ENCODE measurements at places on chromosomes 12 and 14.

- DNase-seq, result no peak
Observed at GRCh38 chr14:91439345-91439744, 21.7 kb upstream of the CCDC88C start.

GRCh38 chr14:95811813-95812212 is 64.8 kb upstream of the TUNAR start:
- DNase-seq, result no peak

- no peak for DNase-seq
Observed at GRCh38 chr12:41514021-41514777, 326.1 kb downstream of the PDZRN4 start.

DNA sequence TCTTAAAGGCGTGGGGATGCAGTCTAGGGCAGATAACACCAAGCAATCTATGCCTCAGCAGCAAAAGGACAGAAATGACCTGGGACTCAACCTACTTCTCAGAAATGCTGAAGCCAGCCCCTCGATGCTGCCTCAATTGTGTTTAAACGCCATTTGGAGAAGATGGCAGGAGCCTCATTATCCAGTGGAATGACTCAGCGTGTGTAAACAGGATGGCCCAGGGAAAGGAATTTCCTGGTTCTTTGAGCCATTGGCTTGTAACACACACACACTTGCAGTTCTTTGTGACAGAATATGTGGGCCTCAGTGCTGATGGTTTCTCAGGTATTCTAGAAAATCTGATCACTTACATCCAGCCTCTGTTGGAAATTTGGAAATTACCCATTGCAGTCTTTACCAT is 154.3 kb downstream of the NTF3 start:
- DNase-seq, result no peak

GRCh38 chr12:91377436-91377835 is 194.8 kb upstream of the DCN start:
- DNase-seq, result no peak

GRCh38 chr14:58796242-58797009 is 158.7 kb downstream of the DACT1 start:
- DNase-seq, result no peak

DNA sequence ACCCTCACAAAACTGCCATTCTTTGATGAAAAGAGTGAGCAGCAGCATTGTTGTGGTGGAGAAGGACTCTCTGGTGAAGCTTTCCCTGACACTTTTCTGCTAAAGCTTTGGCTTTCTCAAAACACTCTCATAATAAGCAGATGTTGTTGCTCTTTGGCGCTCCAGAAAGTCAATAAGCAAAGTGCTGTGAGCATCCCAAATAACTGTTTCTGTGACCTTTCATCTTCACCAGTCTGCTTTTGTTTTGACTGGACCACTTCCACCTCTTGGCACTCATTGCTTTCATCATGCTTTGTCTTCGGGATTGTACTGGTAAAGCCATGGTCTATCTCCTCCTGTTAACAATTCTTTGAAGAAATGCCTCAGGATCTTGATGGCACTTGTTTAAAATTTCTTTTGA is 424.7 kb upstream of the TMPO start:
- DNase-seq, result no peak

GRCh38 chr12:129466499-129466898 is 437.3 kb downstream of the TMEM132D start:
- DNase-seq, result no peak

DNA sequence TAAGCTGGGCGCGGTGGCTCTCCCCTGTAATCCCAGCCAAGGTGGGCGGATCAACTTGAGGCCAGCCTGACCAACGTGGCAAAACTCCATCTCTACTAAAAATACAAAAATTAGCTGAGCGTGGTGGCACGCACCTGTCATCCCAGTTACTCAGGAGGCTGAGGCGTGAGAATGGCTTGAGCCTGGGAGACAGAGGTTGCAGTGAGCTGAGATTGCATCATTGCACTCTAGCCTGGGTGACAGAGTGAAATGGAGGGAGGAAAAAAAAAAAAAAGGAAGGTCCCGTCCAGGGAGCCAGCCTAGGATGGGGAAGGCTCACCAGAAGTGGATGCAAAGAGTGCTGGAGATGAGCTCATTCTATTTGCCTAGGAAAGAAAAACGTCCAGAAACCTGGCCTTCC is 1.9 kb upstream of the CD27 start:
- DNase-seq, result no peak

DNA sequence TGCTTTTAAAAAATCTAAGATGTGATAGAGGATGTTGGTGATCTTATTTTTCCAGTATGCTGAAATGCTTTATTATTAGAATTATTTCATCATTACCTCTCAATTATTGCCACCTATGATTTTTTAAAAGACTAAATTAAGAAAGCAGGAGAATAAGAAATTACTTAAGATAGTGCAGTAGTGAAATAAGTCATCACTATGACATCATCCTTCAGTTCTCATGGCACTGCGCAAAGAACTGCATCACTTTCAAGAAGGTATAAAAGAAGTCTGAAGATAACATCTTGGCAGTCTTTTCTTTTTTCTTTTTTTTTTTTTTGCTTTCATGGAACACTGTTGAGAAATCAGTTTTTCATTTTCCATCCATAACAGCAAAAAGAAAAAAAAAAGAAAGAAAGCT is 24.4 kb downstream of the NT5DC3 start:
- DNase-seq, result no peak

GRCh38 chr14:20684662-20685456 is 499 bp downstream of the RNASE4 start:
- DNase-seq, result no peak

GRCh38 chr14:95472819-95473251 is 43.6 kb downstream of the SYNE3 start:
- no peak for DNase-seq

GRCh38 chr12:5456030-5456429 is 24.1 kb downstream of the NTF3 start:
- no peak for DNase-seq

- DNase-seq, result no peak
Observed at GRCh38 chr12:67855103-67855502, 134.1 kb upstream of the IFNG-AS1 start.

GRCh38 chr12:62629413-62629812 is 162.8 kb downstream of the MON2 start:
- no peak for DNase-seq

DNA sequence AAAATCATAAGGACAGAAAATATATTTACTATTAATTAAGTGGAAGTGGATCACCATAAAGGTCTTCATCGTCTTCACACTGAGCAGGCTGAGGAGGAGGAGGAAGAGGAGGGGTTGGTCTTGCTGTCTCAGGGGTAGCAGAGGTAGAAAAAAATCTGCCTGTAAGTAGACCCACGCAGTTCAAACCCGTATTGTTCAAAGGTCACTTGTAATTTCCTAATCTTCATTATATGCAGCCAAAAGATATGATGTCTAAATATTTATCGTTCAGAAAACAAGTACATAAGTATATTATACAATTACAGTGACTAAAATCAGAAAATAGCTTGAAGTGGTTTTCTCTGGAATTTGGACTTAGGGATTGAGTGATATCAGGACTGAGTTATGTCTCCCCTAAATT is 72.1 kb downstream of the GTF2A1 start:
- DNase-seq, result no peak

GRCh38 chr12:1888923-1889322 is 29.5 kb downstream of the CACNA2D4 start:
- DNase-seq, result no peak

GRCh38 chr14:58747181-58747580 is 109.4 kb downstream of the DACT1 start:
- DNase-seq, result no peak

GRCh38 chr12:115756271-115756670 is 521.2 kb downstream of the MED13L start:
- no peak for DNase-seq

GRCh38 chr12:38775457-38775856 is 129.9 kb downstream of the CPNE8 start:
- DNase-seq, result no peak

DNA sequence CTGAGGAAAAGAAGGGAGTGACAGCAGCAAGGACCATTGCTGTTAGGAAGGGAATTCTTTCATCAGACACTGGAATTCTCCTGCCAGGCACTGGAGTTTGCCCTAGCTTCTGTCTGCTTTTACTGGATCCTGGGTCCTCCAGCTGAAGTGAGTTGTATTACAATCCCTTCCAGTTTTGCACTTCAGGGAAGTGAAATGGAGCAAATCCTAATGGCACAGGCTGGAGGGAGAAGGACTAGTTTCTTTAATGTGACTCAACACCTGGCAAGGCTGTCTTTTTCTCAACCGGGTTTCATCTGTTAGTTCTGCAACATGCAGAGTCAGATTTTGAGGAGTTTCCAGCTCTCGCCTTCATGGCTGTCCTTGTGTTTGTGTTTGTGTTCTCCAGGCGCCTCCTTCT is 45.8 kb downstream of the ETV6 start:
- DNase-seq, result no peak

DNA sequence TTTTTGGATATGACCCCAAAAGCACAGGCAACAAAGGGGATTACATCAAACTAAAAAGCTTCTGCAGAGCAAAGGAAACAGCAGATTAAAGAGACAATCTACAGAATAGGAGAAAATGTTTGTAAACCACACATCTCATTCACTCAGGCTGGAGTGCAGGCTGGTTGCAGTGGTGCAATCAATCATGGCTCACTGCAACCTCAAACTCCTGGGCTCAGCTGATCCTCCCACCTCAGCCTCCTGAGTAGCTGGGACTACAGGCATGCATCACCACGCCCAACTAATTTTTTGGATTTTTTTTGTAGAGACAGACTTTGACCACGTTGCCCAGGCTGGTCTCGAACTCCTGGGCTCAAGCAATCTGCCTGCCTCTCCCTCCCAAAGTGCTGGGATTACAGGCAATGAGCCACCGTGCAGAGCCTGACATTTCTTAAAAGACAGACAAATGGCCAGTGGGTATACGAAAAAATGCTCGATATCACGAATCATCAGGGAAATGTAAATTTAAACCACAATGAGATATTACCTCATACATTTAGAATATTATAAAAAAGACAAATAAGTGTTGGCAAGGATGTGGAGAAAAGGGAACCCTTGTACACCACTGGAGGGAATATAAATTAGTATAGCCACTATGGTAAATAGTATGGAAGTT is 9.8 kb downstream of the NCKAP5L start:
- no peak for DNase-seq

DNA sequence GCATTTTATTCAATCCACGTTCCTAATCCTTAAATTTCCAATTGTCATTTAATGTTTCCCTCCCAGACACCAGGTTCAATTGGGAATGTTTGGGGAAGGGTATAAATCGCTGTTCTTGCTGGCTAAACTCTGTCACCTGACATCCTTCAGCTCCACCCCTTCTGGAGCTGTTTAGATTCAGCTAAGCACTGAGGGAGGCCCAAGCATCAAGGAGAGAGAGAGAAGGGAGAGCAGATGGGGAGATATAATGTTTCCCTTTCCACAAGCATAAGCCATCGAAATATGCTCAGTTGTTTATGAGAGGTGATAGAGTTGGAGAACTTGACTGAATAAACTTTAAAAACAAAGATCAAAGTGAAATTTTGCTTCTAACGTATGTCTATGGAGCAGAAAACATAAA is 1.8 kb downstream of the ABCC9 start:
- DNase-seq, result no peak

DNA sequence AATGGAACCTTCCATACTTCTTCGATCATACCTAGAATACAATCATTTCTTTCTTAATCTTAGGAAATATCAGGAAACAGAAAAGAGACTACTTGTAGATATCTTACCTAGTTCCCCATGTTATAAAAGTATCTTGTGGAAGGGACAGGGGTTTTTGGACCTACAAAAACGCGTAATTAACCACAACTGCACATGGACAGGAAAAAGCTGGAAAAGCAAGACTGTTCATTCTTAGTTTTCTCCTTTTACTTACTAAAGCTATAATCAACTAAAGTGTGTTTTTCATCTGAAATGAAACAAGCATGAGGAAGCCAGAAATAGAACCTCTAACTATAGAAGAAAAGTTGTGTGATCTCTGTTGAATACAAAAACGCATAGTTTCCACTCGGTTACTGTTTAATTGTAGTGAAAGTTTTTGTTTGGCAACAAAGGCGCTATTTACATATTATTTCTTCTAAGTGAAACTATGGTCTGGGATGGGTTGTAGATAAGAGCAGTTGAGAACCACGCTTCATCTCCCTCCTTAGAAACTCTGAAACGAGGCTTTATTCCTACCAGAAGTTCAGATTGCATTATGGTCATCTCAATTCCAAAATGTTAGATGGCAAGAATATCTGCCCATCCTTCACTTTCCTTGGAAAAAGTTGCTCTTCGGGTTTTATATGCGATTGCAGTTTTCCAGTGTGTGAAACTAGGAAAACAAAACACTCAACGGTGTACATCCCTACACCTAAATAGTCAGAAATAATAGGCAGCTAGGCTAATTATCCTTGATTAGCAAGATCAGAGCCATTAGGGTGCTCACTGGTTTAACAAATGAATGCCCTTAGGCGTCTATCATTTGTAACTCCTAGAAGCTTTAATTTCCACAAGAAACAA is 1.1 kb downstream of the BCAT1 start:
- DNase-seq, result no peak

- DNase-seq, result no peak
Observed at GRCh38 chr14:79586989-79587598, 624.2 kb downstream of the DIO2 start.

DNA sequence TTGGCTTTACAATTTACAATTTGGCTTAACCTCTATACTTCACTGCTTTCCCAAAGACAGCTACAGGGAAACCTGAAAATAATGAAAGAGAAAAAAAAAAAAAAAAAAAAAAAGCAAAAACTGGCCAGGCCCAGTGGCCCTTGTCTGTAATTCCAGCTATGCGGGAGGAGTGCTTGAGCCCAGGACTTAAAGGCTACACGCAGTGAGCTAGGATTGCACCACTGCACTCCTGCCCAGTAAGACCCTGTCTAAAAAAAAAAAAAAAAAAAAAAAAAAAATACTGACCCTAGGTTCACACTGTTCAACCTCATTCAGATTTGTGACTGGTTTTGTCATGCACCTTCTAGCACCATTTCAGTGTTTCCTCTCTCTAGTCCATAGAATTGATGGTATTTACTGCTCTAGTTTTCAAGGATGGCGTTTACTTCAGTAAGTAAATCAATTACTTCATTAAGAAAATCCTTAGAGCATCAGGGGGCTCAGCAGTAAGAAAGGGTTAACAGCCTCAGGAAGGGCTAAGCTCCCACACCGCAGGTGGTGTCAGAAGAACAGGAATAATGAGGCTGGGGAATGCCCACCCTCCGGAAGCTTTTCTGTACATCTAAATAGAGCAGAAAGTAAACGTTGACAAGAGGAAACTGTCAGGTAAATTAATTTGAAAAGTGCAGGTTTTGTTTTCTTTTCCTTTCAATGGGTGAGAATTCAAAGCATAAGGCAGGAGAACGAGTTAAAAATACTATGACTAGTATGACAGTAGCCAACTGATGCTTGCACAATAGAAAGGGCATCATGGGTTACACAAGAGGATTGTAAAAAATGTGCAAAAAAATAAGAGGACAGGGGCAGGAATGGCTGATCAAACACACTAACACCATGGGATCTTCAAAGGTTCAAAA is 115.0 kb upstream of the MDM1 start:
- no peak for DNase-seq

GRCh38 chr14:71563492-71564153 is 368.6 kb upstream of the RGS6 start:
- no peak for DNase-seq

GRCh38 chr12:106070147-106070546 is 68.6 kb downstream of the NUAK1 start:
- DNase-seq, result no peak

Data from activated naive CD8-positive, alpha-beta T cell treated with anti-CD3 and anti-CD28 coated beads, Interleukin-2, amount 50 U/mL, for 24 hours (primary cell).